ENCODE measurements at places on chromosomes 16 and 17.
A peak's percentile ranks its signal among the peaks of the same experiment; 100 is the strongest.

- no peak for DNase-seq
These were observed 12.4 kb upstream of the KCNG4 start for GRCh38 chr16:84252184-84252583.

DNA sequence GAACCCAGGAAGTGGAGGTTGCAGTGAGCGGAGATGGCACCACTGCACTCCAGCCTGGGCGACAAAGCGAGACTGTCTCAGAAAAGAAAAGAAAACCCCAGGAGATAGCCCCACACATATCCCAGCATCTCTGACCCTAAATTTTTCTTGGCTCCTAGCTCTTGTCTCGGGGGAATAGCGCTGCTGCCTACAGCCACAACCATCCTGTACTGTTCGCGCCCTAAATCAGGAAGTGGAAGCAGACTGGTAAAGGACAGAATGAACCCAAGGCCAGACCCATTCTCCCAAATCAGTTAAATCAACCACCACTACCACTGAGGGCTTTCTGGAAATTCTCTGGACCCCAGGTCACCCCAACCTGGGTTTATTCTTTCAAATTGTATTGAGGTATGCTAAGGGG is 1.7 kb downstream of the CTDNEP1 start:
- no peak for DNase-seq

GRCh38 chr17:78641243-78641642 is 64.0 kb upstream of the DNAH17 start:
- DNase-seq, result no peak

GRCh38 chr17:51046514-51047384 is 73.9 kb downstream of the SPAG9 start:
- no peak for DNase-seq

GRCh38 chr17:49193513-49194296 is 16.7 kb downstream of the GNGT2 start:
- DNase-seq, result no peak

- no peak for DNase-seq
These were observed 8.6 kb downstream of the SLC47A2 start for GRCh38 chr17:19707728-19708221.

- DNase-seq, result peak; percentile 43
These were observed at the start of gene CALB2 for GRCh38 chr16:71358464-71358998. Gene CALB2 (plus strand): TSS chr16:71358723. CDS start chr16:71358793, 70 bp downstream.

DNA sequence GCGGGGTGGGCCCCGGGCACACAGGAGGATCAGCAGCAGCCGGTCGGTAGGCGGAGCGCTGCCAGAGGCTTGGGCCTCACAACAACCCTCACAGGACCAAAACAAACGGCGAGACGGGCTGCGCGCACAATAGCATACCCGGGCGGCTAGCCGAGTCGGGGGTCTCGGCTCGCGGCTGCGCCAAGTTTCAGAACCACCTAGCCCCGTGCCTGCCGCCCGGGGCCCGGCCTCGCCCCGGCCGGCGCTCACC is 732 bp downstream of the ULK2 start:
- peak; percentile 51 for DNase-seq

Data from CD4-positive, alpha-beta T cell treated with Interleukin-2 at 100 ng/mL for 4 hours (primary cell).